Stimulated activated naive CD8-positive, alpha-beta T cell treated with anti-CD3 and anti-CD28 coated beads, Interleukin-15, Interleukin-2, amounts not matched to agents 100 U/mL and 50 U/mL, for 24 hours (primary cell): ENCODE measurements at places on chromosomes 4 and X.

DNA sequence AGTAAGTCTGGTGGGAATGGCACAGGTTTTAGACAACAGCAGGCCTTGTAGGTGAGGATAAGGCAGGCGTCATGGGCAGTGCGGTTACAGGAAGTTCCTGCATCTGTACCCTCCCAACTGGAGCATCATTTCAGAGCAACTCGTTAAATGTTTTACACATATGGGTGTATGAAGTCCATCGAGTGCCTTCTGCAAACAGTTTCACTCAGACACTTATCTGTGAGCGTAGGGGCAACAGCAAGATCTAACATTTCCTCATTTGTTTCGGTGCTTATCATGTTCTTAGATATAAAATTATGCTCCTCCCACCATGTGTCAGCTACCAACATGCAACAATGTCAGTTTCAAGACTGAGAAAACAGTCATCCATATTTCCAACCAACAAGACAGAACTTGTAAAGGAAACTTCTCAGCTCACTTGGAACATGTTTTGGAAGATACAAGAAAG, 69.9 kb downstream of the ELOVL6 start:
- DNase-seq = no peak

GRCh38 chr4:13533670-13534343, 10.5 kb downstream of the NKX3-2 start:
- DNase-seq = no peak

- DNase-seq = no peak
Observed at GRCh38 chr4:99844048-99844447, 27.4 kb downstream of the DAPP1 start.

DNA sequence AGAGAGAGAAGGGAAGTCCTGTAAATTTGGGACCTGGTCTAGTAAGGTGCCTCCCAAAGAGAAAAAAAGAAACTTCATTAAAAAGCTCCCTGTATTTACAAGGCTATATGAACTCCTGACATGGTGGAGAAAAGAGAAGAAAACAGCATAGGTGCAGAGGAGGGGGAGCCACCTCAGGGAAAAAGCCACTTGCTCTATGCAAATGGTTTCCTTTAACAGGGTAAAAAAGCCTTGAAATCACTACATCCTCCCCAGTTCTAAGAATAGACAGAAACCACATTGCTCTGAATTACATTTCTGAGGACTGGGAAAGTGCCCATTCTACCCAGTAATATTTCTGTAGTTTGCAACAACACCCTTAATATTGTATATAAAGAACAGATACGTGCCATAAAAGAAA, 165.5 kb downstream of the KLF8 start:
- DNase-seq = no peak

DNA sequence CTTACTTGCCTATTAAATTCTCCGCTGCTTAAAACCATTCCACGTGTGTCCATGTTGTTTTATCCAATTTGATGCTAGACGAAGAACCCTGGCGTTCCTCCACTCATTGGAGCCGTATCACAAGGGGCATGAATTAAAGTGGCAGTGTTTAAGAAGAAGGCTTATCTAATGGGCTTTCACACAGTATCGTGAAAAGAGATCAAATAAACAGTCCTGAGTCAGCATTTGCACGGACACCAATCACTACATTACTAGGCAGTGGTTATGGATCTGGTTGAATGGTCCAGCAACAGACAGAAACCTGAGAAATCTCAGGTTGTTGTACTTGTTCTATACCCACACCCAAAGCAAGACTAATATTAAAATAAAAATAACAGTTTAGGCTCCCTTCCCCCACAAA, 671.6 kb downstream of the FAT4 start:
- DNase-seq = no peak

GRCh38 chr4:5592272-5592671, 116.1 kb downstream of the EVC2 start:
- no peak for DNase-seq

- DNase-seq = no peak
Observed at GRCh38 chrX:8042304-8042703, 115.1 kb upstream of the PNPLA4 start.

GRCh38 chrX:134957836-134958235, 33.0 kb upstream of the SMIM10 start:
- no peak for DNase-seq

GRCh38 chr4:117908306-117909207, 125.7 kb upstream of the NDST3 start:
- DNase-seq = no peak

GRCh38 chr4:141174457-141174856, 41.2 kb upstream of the RNF150 start:
- DNase-seq = no peak

- DNase-seq = peak; percentile 65
Observed at GRCh38 chr4:82201805-82202641, 171.8 kb downstream of the HNRNPD start.

- DNase-seq = no peak
Observed at GRCh38 chr4:28009541-28009940, 1148.9 kb downstream of the STIM2 start.

DNA sequence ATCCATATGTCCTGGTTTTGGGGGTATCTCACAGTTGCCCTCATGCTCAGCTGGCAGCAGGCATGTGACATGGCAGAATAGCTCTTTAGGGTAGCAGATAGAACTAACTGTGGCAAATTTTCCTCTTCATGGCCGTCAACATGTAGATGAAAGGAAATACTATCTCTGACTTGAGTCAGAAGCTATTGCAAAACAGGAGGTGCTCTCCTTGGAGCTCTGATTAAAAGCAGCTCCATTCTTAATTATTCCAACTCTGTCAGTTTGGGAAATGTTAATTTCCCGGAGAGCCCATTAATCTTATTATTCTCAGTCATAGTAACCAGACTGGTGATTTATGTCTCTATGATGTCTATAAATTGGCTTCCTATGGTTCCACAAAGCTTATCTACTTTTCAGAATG, 18.2 kb downstream of the IL13RA1 start:
- DNase-seq = no peak

GRCh38 chr4:183352546-183352945, 30.3 kb upstream of the CLDN24 start:
- DNase-seq = no peak

GRCh38 chr4:153450544-153450917, 15.6 kb upstream of the TMEM131L start:
- DNase-seq = no peak

GRCh38 chrX:119654112-119654531, 38.8 kb downstream of the SEPTIN6 start:
- peak; percentile 19 for DNase-seq

GRCh38 chr4:62262676-62263075, 1062.5 kb downstream of the ADGRL3 start:
- no peak for DNase-seq
